Testis (tissue), 5 donors: ENCODE measurements at places on chromosomes 7 and 10. TPM values are rescaled to one million over a fixed set of nuclear protein-coding genes. Genes with fewer than 3 reads are reported as not detected.
A peak's percentile ranks its signal among the peaks of the same experiment; 100 is the strongest.

- no peak for DNase-seq
These were observed 341.5 kb downstream of the ELMO1 start for GRCh38 chr7:37107047-37107750.

The SHH gene
- 1.0 TPM for polyA plus RNA-seq

The ADK gene
- 23.3 TPM for polyA plus RNA-seq

DNA sequence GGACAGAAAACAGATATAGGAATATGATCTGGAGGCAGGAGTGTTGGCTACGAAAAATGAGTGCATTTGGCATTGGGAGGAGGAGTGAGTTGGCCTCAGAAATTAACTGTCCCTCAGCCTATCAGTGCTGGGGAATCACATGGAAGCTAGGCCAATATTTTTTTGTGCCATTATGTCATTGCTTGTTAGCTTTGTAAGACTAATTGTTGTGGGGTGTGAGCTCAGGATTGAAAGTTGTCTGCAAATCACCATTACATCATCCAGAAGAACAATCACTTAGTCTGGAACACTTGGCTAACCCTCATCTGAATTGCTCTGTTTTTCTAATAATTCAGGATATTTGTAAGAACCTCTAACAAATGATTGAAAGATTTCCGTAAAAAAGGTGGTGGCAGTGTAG, 45.2 kb upstream of the SEMA3D start:
- no peak for DNase-seq

The THAP5 gene
- polyA plus RNA-seq = 29.9 TPM

- DNase-seq = no peak
These were observed 588.5 kb downstream of the TNS3 start for GRCh38 chr7:46993396-46993795.

DNA sequence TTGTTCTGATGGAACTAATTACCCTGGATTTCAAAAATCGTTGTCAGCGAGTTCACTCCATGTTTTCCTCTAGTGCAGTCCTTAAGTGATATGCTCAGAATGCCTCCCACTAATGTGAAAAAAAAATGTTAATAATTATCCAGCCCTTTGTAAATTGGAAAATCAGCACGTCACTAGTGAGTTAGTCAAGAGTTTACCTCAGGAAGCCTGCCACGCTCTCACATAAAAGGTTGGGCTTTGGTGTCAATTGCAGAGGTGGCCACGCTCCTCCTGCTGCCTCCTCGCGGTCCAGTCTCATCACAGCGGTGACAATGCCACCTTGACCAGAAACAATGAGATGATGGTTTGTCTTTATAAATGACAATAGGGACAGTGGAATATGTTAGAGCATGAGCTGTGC, 22.5 kb downstream of the UPP1 start:
- no peak for DNase-seq

DNA sequence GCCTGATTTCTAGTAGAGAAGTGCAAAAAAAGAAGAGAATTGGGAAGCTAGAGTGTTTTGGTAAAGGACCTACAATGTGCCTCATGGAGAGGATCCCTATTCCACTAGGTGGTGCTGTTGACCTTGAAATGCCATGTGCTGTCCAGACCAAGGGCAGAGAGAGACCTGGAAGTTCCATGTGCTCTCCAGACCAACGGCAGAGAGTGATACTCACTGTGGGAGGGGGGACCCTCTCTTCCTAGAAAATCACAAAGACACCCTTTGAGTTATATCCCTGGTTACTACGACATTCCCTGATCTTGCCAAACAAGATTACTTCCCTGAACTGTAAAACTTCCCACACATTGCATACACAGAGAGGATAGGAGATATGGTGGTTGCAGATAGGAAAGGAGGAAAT, 212.7 kb upstream of the ZNF804B start:
- DNase-seq = peak; percentile 36

- DNase-seq = no peak
These were observed 23.7 kb downstream of the TSPAN14 start for GRCh38 chr10:80477813-80478212.

- DNase-seq = no peak
These were observed 99.0 kb downstream of the PLPP4 start for GRCh38 chr10:120555842-120556532.

DNA sequence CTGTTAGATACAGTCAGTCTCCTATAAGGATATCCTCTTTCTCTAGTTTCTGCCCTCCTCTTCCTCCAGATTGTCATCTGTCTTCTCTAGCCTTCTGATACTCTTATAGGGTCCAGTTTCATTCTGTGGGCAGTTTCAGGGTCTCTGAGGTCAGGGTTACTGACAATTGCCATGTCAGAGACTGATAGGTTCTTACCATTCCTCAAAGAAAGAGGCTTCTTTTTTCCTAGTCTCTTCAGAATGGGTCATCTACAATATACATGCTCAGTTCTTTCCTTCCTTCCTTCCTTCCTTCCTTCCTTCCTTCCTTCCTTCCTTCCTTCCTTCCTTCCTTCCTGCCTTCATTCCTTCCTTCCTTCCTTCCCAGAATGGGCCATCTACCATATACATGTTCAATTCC, 48.1 kb upstream of the TAS2R16 start:
- no peak for DNase-seq

DNA sequence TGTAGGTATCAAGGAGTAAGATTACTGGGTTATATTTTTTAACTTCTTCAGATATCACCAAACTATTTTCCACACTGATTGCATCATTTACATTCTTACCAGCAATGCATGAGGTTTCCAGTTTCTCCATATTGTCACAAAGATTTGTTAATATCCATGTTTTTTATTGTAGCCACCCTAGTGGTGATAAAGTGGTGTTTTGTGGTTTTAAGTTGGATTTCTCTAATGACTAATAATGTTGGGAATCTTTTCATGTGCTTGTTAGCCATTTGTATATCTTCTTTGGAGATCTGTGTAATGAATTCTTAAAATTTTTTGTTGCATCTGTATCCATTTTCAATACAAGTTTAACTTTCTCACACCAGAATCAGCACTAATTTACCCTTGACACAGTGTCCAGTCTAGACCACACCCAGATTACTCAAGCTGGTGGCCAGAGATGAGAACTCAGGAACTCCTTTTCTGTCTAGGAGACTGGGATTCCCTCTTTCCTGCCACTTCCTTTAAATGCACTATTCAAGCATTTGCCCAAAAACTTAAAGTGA, 67.0 kb upstream of the PLXDC2 start:
- no peak for DNase-seq

DNA sequence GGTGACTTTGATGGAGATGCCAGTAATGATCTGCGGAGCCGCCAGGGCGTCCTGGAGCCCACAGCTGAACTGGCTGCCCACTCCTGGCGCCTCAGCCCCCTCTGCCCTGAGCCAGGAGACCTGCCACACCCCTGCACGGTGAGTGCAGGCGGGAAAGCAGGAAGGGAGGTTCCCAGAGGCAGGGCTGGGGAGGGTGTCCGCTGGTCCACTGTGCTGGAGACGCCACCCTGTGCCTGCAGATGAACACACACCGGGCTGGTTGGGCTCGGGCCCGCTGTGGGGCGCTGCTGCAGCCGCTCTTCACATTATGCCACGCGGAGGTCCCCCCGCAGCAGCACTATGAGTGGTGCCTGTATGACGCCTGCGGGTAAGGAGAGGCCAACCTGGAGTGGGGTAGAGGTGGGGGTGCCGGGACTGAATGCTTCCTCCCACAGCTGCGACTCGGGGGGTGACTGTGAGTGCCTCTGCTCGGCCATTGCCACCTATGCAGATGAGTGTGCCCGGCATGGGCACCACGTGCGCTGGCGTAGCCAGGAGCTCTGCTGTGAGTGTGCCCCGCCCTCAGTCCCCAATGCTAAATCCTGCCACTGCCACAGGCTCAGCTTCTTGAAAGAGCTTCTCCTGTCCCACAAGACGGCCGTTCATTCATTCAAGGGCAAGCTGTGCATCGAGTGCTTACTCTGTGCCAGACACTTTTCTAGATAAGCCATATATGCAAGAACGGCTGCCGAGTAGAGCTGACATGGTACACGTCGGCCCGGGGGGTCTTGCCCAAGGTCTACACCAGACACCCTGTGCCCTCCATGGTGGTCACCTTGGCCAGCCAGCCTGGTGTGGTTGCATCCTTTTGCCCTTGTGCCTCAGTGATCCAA, 14.3 kb upstream of the ZNF467 start:
- peak; percentile 49 for DNase-seq

- DNase-seq = no peak
These were observed 519.1 kb upstream of the ANKRD30A start for GRCh38 chr10:36606234-36606839.

The IL6 gene
- polyA plus RNA-seq = 0.47 TPM

GRCh38 chr7:99167072-99167471, 23.2 kb upstream of the SMURF1 start:
- no peak for DNase-seq

- no peak for DNase-seq
These were observed 23.5 kb upstream of the C1QL3 start for GRCh38 chr10:16545116-16545736.

- no peak for DNase-seq
These were observed 714.4 kb downstream of the GATA3 start for GRCh38 chr10:8768852-8769251.

The ZWINT gene
- 83.8 TPM for polyA plus RNA-seq

The CCDC172 gene
- 6.7 TPM for polyA plus RNA-seq

The OPN1SW gene
- not detected for polyA plus RNA-seq

DNA sequence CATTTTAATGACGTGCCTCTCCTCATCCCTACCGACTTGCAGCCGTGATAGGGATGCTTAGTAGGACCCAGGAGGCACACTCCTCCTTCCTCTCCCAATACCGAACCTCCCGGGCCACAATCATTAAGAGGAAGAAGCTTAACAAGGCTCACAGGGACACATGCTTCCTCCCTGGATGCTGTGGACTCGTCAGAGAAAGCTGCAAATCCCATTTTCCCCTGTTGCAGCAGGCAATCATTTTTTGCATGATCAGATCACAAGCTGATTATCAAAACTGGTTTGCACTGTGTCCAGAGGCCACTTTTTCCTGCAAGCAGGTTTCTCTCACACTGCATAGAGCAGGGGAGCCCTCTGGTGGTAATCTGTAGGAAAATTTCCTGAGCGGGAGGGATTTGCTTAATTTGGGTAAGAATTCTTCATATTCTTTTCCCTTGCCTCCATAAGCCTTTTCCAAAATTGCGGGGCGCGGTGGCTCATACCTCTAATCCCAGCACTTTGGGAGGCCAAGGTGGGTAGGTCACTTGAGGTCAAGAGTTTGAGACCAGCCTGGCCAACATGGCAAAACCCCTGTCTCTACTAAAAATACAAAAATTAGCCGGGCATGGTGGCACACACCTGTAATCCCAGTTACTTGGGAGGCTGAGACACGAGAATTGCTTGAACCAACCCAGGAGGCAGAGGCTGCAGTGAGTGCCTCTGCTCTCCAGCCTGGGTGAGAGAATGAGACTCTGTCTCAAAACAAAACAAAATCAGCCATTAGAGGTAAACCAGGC, 16.1 kb upstream of the LAMB4 start:
- peak; percentile 64 for DNase-seq

DNA sequence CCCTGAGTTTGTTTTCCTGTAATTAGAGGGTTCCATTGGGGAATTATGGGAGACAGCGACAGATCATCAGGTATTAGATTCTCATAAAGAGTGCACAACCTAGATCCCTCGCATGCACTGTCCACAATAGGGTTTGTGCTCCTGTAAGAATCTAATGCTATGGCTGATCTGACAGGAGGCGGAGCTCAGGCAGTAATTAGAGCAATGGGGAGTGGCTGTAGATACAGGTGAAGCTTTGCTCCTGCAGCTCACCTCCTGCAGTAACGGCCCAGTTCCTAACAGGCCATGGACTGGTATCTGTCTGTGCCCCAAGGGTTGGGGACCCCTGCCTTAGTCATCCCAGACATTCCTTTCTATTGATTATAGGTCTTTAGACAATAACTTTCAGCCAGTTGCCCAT, 894 bp upstream of the ZSCAN21 start:
- no peak for DNase-seq

The BTRC gene
- 41.0 TPM for polyA plus RNA-seq

The COL17A1 gene
- polyA plus RNA-seq = 17.1 TPM

The CUTC gene
- polyA plus RNA-seq = 98.5 TPM

The TAF5 gene
- 19.7 TPM for polyA plus RNA-seq

- DNase-seq = no peak
These were observed 383.1 kb downstream of the SORCS3 start for GRCh38 chr10:105024184-105024583.

DNA sequence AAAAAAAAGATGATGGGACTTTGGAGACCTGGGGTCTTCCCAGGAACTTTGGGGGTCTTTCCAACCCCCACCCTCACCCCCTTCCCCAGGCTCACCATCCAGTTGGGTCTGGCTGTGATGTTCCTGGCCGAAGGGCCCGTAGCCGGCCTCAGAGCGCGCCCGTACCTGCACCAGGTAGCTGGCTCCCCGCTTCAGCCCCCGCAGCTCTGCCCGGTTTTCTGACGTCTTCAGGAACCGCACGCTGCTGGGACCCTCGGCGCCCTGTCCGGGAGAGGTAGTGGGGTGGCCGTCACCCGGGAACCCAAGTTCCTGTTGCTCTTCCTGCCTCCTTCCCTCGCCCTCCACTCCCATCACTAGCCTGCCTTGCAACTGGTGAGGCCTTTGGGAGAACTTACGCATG, 10.2 kb downstream of the EPHB4 start:
- no peak for DNase-seq

The DGKB gene
- polyA plus RNA-seq = 0.17 TPM

DNA sequence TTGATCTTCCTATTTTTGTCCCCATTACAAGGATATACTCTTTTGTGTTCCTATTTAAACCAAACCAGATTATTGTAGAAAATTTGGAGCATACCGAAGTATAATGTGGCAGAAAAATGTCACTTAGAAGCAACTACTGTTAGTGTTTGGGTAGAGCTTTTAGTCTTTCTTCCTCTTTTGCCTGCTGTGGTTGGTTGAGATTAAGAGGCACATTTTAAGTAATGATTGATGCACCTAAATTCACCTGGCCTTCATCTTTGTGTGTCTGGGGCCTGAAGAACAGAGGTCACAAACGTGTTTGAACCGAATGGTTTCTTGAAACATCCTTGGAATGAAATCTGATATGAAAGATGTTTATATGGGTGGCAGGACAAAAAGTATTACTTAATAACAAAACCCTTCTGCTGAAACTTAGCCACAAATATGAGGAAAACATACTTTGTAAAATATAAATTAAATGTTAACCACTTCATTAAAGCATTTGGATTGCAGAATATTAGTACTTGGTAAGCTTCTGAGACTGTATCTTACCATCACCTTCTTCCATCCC, 2.6 kb downstream of the BPGM start:
- no peak for DNase-seq

The PAPOLB gene
- polyA plus RNA-seq = 65.2 TPM

The SCART1 gene
- 1.6 TPM for polyA plus RNA-seq

GRCh38 chr10:131980761-131981428, 828 bp downstream of the BNIP3 start:
- peak; percentile 44 for DNase-seq

The AIMP2 gene
- polyA plus RNA-seq = 121 TPM

- no peak for DNase-seq
These were observed 860 bp downstream of the RPP30 start for GRCh38 chr10:90872648-90873020.

GRCh38 chr7:135990258-135990657, 13.1 kb upstream of the MTPN start:
- DNase-seq = no peak

DNA sequence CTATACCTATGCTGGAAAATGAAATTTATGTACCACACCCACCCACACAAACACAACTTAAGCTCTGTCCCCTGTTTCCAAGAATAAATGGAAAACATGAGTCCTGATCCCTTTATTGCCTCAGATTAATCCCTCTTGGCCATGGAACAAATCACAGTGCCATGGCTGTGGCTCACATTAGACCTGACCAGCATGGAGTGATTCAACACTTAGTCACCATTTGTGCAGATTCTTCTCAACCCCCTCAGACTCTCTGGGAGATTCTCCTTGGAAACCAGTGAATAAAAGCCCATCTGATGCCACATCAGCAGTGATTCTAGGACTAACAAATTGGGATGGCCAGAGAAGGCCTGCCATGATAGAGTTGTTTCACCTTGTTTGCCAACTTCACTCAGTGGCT, 204.4 kb upstream of the TMEM72 start:
- no peak for DNase-seq
